ENCODE measurements at places on chromosomes 1 and 21.

DNA sequence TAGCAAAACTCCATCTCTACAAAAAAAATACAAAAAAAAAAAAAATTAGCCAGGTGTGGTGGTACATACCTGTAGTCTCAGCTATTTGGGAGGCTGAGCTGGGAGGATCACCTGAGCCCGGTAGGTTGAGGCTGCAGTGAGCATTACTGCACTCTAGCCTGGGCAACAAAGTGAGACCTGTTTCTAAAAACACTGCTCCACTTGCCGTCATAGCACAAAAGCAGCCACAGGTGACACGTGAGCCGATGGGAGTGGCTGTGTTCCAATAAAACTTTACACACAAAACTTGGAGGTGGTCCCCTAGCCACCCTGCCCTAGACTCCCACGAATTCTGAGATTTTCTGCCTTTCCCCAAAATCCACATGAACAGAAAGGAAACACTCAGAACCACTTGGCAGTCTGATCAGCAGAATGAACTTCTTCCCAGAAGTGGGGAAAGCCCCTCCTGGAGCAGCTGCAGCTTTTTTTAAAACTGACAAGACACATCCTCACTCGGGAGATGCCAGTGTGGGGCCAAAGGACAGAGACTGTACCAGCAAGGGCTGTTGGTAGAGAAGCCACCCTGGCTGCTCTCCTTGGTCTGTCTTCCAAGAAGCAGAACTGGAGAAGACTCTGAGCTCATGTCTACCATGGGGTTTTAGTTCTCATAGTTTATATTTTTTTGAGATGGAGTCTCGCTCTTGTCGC, 23.3 kb downstream of the PLEKHM2 start:
- DNase-seq = no peak

DNA sequence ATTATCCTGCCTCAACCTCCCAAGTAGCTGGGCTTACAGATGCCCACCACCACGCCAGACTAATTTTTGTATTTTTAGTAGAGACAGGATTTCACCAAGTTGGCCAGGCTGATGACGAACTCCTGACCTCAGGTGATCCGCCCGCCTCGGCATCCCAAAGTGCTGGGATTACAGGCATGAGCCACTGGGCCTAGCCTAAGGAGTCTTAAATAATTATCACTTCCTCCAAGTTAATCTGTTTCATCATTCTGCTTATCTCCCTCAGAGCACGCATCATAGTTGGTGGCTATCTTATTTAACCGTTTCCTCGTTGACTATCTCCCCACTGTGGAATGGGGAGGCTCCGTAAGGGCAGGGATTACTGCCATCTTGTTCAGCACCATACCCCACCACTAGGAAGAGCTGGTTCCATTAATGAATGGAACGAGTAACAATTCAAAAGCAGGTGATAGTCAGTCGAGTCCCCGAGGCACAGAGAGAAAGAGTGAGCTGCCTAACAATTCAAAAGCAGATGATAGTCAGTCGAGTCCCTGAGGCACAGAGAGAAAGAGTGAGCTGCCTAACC, 52.7 kb downstream of the GLUL start:
- DNase-seq = no peak

- no peak for DNase-seq
Observed at GRCh38 chr1:110787328-110788071, 85.4 kb upstream of the CD53 start.

- DNase-seq = no peak
Observed at GRCh38 chr1:38465460-38465859, 394.1 kb downstream of the RRAGC start.

DNA sequence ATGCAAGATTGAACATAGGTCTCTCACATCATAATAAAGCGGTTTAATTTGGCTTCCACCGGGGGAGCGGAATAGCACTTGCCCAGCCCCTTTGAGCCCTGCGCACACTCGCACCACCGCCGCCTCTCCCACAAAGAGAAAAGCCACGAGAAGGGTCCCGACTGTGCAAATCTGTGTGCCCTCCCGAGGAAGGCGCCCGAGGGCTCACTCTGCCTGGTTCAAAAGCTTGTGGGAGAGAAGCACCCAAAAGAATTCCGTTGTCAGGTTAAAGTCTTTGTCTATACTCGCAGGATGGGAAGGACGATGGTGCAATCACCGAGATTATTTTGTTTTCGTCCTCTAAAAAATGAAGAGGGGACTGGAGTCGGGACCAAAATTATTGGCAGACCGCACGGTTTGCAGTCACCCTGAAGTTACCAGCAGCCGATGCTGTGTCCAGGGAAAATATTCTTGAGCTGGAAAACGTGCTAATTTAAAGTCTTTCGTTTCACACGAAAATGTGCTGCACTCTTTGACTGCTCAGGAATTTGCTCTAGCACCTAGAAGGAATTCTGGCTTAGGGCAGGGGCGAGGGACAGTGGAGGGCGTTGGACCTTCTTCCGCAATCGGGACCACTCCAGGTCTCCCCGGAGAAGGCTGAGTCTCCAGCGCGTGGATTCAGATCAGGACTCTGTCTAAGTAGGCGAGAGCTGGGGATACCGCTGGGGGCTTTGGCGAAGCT, 6.6 kb upstream of the SIM2 start:
- DNase-seq = no peak

- no peak for DNase-seq
Observed at GRCh38 chr1:64038965-64039364, 164.5 kb upstream of the UBE2U start.

DNA sequence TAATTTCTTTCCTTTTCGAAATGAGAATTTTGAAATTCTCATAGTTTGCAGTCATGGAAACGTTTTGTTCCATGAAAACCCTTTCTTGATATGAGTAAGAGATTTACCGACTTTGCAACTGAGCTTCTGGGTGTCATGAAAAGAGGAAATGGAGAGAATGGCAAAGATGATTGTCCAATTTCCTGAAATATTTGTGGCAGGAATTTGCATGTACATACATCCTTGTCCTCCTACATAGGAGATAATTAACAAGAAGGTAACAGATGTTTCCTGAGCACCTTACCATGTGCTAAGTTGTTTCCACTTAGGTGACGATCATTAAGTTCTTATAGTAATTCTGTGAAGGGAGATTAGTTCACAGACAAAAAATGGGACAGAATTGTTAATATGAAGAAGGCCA, 170.7 kb downstream of the NEGR1 start:
- DNase-seq = no peak

DNA sequence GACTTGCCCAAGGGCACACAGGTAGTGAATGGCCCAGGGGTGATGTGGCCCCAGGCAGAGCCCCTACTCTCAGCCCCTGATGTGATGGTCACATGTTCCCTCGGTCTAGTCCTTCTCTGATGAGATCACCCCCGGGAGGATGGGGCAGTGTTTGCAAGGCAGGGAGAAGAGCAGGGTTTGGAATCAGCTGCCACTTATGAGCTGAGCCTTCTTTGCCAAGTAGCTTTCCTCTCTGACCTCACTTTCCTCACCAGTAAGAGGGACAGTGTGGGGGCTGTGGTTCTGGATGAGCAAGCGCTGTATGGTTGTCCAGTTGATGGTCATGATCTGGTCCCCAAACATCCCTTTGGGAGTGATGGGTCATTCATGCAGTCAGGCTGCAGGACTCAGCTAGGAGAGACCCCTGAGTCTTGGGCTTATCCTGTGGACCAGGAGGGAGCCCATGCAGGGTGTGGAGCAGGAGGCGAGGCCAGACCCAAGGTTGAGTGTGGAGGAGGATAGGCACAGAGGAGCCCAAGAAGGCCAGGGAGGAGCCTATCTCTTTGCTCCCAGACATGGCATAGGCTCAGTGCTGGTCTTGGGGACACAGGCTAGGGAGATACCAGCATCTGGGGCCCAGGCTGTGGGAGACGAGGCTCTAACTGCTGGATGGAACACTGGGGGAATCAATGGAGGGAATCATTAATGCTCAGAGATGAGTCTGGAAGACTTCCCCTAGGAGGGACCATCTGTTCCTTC, 15.9 kb upstream of the PEAR1 start:
- no peak for DNase-seq

- DNase-seq = no peak
Observed at GRCh38 chr1:89842567-89843272, 21.9 kb downstream of the LRRC8D start.

DNA sequence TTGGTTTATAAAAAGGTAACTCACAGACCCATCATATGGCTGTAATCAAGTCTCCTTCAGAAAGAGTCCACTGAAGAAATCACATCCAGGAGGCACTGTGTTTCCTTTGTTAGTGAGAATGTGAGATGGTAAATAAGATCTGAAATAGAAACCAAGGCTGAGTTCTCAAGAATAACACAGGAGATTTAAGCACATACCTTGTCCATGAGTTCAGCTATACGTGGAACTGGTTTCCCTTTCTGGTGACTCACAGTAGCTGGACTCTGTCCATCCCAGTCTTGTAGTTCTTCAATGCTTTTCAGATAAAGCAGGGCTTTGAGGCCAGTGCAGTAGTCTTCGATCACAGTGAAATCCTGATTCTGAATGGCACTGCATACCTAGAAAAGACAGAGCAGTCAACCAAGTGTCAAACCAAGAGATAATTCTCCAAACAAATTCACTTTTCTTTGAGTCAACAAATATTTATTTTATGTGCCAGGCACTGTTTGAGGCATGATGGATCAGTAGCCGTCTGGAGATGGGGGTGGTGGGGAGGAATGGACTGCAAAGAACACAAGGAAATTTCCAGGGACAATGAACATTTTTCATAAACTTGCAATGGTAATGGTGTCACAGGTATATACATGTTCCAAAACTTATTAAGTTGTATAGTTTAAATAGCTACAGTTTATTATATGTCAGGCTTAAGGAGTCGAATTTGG, 471.4 kb downstream of the PTBP2 start:
- no peak for DNase-seq

GRCh38 chr21:34544032-34544496, 32.1 kb upstream of the KCNE1 start:
- no peak for DNase-seq

DNA sequence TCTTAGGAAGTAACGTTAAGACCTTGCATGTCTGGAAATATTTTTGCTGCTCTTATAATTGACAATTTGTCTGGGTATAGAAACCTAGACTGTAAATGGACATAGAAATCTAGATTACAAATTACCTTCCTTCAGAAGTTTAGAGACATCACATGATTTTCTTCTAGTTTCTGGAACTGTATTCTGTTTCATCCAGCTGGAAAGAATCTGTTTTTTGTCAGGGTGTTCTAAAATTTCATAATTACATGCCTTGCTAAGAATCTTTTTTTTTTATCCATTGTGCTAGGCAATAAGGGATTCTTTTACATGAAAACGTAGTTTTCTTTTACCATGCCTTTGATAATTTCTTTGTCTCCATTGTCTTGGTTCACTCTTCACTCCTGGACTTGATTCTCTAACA, 20.7 kb upstream of the S100A7 start:
- no peak for DNase-seq

GRCh38 chr21:46150073-46150472, 5.3 kb downstream of the FTCD start:
- no peak for DNase-seq

- DNase-seq = no peak
Observed at GRCh38 chr1:47529520-47530098, 91.8 kb downstream of the FOXD2 start.

DNA sequence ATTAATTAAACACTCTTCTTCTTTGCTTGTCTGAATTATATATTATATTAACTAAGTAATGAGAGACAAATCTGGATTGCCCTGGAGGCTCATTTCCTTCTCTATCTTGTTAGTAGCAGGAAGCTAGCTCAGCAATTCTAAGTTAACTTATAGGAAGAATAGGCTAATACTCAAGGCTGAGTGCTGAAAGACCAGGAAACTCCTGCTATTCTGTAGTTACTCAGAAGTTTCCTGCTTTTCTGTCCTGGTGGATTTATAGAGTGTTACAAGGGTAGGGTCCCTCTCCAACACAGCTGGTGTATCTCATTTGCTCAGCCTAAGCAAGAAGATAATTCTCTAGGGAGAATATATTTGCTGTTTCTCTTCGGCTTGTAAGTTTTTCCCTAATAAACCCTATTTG, 29.2 kb downstream of the HSPA13 start:
- DNase-seq = no peak

DNA sequence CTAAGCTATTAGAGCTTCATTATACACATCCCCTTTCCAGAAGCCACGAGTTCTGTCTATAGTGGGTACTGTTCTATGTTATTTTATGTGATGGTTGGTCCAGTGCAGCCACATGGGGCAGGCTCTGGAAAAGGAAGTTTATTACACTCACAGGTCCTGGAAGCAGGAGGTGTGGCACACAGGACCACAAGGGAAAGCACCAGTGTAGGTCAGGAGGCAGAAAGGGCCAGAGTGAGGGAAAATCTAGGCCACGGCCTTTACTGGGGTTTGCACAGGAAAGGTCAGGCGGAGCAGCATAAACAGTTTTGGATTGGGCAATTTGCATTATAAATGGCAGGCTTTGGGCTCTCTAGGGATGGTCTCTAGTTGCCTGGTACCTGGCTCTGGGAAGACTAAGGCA, 21.8 kb upstream of the CNIH3 start:
- DNase-seq = no peak

- no peak for DNase-seq
Observed at GRCh38 chr1:11960715-11961114, 19.5 kb upstream of the MFN2 start.

DNA sequence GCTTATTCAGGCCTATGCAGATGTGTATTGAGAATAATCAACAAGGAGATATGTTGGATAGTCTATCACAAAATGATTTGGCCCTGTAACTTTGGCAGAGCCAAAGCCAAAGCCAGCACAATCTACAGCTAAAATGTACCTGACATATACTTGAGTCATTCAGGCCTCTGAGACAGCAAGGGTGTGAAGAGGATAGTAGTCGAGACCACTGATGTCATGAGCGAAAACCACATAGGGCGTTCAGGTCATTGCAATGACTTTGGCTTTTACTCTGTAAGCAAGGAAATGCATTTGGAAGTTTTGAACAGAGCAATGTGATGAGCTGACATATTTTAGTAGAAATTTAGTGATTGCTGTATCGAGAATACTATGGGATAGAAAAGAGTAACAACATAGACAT, 579.6 kb downstream of the AMY1C start:
- no peak for DNase-seq

DNA sequence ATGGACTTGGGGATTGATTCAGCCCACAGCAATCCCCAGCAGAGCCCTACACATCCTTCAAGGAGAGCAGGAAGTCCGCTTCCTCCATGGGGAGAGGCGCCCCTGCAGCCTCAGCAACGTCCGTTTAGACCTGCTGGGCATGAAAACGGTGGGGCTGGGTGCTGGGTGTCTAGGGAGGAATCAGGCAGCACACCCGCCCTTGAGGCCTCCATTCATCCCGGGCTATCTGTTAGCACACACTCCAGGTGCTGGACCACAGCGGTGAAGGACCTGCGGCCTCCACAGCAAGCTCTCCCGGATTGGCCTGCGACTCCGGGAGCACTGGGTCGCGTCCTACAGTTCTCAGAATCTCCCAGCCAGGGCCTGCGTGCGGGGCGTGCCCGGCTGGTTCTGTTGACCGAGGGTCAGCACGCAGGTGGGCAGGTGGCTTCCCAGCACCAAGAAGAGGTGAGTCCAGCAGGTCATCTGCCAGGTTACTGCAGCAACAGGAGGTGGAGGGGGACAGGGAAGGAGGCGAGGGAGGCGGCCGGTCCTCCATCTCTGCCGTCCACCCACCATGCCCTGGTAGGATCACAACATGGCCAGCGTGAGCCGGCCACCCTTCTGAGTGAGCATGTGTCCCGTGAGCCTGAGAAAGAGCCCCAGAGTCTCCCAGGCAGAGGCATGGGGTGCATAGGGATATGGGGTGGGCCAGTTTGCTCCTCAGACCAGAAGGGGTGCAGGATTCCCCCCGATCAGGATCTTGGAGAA, 96.6 kb downstream of the RIPK4 start:
- no peak for DNase-seq

All from stimulated activated CD8-positive, alpha-beta memory T cell treated with anti-CD3 and anti-CD28 coated beads, Interleukin-4, amount 100 ng/mL, for 1 hour (primary cell).